ENCODE measurements at places on chromosomes 4 and X.

DNA sequence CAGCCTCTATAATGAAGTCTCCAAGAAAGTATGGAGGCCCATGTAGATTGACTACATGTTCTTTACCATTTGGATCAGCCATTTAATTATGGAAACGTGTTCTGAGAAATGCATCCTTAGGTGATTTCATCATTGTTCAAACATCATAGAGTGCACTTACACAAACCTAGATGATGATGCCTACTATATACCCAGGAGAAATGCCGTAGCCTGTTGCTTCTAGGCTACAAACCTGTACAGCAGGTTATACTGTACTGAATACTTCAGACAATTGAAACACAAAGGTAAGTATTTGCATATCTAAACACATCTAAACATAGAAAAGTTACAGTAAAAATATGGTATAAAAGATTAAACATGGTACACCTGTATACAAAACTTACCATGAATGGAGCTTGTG lies 186.5 kb upstream of the FSTL5 start:
- no peak for DNase-seq

GRCh38 chr4:117324851-117325491 lies 239.6 kb upstream of the TRAM1L1 start:
- no peak for DNase-seq

DNA sequence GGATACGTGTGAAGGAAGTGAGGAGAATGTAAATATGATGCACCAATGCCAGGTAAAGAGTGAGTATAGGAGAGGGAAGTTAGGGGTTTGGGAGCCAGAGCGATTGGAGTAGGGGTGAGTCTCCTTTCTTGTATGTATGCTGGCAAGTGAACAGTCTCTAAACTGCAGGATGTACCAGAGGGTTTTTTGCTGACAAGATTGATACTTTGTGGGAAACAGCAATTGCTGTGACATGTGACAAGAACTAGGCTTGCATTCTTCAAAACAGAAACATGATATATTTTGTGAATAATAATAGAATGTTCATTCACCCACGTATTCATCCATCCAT lies 706 bp downstream of the CHIC1 start:
- no peak for DNase-seq

DNA sequence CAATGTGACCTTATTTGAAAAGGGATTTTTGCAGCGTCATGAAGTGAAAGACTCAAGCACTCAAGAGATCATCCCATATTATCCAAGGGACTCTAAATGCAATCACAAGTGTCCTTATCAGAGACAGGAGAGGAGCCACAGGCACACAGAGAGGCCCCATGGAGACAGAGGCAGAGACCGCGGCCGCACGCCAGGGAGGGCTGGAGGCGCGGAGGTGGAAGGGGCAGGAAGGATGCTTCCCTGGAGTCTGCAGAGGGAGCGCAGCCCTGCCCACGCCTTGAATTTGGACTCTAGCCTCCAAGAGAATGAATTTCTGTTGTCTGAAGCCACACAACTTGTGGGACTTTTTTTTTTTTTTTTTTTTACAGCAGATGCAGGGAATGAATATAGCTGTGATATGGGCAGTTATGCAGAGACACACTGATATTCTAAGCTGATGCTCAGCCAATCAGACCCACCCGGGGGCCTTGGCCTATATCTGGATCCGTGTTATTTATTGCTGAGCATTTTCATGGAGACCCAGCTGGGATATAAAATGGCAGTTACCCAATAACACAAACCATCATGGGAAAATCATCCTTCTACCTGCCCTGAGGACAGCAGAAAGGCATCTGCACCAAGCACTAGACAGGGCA lies 244.8 kb upstream of the PSAPL1 start:
- no peak for DNase-seq

GRCh38 chr4:140980426-140981200 lies 152.7 kb downstream of the RNF150 start:
- no peak for DNase-seq

GRCh38 chrX:115912372-115912897 lies 258.1 kb upstream of the AGTR2 start:
- DNase-seq, result no peak

DNA sequence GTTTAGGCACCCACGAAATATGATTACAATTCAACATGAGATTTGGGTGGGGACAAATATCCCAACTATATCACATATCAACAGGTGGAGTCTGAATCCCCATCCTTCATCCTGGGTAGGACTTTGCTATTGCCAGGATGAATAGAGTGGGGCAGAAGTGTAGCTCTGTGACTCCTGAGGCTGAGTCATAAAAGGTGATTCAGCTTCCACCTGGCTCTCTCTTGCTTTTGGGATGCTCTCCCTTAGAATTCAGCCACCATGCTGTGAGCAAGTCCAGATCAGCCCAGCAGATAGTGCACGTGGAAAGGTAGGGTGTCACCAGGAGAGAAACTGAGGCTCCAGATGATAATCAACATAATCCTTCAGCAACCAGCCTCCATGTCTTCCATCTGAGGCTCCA lies 193.8 kb upstream of the BCOR start:
- DNase-seq, result no peak

- DNase-seq, result no peak
These were observed 18.9 kb downstream of the LAMP2 start for GRCh38 chrX:120450163-120450562.

GRCh38 chrX:133655275-133656265 lies 240.3 kb upstream of the GPC4 start:
- no peak for DNase-seq

GRCh38 chr4:95979961-95980876 lies 140.3 kb downstream of the PDHA2 start:
- no peak for DNase-seq

DNA sequence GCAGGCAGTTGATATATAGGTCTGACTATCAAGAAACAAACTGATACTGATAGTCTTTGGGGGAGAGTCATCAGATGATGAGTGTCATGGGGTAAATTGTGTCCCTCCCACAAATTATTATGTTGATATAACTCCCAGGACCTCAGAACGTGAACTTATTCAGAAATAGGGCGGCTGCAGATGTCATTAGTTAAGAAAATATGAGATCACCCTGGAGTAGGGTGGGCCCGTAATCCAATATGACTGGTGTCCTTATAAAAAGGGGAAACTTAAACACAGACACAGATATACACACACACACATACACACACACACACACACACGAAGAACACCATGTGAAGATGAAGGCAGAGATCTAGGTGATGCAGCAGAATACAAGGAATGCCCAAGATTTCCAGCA lies 32.7 kb upstream of the ARHGEF9 start:
- no peak for DNase-seq

DNA sequence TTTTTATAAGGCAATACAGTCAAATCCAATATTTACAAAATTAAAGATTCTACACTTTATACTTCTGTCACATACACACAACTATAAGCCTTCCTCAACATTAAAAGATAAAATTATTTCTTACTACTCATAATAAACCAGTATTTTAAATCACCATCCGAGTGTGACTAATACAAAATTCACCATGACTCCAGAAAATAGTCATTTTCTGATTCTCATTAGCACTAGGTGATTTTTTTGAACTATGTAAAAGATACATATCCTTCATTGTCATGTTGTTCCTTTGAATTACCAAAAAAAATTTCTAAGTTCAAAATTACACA lies 646 bp upstream of the SLC7A11 start:
- no peak for DNase-seq

DNA sequence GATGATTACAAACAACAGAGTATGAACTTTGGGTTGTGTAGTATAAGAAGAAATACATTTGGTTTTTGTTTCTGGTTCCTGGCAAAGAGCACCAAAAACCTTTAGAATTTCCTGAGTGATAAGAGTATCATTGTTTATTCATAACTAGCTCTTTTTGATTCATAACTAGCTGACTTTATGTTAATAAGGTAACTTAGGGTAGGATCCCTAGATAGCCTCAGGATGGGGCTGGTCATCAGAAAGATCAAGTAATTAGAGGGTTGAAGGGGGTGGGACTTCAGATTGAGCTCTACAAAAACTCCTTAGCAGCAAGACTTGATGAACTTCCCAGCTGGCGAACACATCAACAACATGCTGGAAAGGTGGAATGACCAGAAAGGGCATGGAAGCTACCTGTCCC lies 166.5 kb downstream of the SCFD2 start:
- no peak for DNase-seq

GRCh38 chrX:38717871-38718270 lies 83.4 kb upstream of the MID1IP1 start:
- DNase-seq, result peak; percentile 11

DNA sequence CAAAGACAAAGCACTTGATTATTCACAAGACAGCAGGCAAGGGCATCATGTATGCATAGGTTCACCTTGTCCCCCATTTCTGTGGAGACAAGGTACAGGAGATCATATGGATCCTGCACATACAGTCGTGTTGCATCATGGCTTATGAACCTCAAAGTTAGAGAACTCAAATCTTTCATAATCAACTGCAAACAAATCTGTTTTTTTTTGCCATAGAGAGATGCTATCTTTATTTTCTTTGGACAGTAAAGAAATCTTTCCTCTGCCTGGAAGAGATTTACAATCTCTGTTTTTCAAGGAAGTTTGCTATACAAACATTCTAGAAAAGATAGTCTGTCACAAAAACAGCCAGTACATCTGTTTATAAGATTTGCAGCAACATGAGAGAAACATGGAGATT lies 578.8 kb downstream of the ANKRD50 start:
- DNase-seq, result no peak

GRCh38 chr4:212438-213188 lies 88.3 kb downstream of the ZNF718 start:
- no peak for DNase-seq
